ENCODE measurements at places on chromosomes 1 and 21.

GRCh38 chr1:241186716-241187115 lies 170.3 kb downstream of the RGS7 start:
- no peak for DNase-seq

GRCh38 chr1:178196631-178197030 lies 102.7 kb downstream of the RASAL2 start:
- no peak for DNase-seq

DNA sequence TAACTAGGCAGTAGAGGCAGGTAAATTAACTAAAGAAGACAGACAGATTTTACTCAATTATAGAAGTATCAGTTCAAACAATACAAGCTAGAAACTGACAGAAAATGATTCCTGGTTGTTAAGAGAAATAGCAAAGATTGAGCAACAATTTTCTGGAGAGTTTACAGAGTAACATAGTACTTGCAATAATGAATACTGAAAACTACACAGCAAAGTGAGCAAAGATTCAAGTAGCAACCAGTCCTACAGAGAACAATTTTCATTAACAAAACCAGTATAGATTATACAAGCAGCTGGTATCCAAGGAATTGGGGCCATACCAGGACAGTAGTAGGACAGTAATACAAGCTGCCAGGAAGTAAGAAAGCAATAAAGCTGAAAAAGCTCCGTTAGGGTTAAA lies 37.6 kb downstream of the EYA3 start:
- no peak for DNase-seq

GRCh38 chr1:154496383-154496782 lies 5.6 kb upstream of the TDRD10 start:
- DNase-seq: no peak

DNA sequence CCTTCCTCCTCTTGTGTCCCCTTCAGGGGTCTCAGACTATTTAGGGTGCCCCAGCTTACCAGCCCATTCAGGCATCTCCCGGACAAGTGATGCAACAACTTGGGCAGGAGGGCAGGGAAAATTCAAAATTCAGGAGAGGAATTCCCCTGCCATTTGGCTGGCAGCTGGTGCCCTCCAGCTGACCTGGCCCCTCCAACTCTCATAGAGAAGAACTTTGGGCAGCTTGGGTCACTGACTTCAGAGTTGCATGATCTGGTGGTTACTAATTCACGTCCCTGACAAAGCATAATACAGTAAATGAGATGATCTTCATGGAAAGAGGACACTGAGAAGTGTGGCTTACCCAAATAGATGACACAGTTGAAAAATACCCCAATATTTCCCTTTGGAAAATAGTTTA lies at the start of gene FCAMR:
FCAMR (minus strand) TSS at position 15 of the 400 bp plus-strand sequence. CDS start 335 bp downstream, outside the sequence.
- DNase-seq: no peak

DNA sequence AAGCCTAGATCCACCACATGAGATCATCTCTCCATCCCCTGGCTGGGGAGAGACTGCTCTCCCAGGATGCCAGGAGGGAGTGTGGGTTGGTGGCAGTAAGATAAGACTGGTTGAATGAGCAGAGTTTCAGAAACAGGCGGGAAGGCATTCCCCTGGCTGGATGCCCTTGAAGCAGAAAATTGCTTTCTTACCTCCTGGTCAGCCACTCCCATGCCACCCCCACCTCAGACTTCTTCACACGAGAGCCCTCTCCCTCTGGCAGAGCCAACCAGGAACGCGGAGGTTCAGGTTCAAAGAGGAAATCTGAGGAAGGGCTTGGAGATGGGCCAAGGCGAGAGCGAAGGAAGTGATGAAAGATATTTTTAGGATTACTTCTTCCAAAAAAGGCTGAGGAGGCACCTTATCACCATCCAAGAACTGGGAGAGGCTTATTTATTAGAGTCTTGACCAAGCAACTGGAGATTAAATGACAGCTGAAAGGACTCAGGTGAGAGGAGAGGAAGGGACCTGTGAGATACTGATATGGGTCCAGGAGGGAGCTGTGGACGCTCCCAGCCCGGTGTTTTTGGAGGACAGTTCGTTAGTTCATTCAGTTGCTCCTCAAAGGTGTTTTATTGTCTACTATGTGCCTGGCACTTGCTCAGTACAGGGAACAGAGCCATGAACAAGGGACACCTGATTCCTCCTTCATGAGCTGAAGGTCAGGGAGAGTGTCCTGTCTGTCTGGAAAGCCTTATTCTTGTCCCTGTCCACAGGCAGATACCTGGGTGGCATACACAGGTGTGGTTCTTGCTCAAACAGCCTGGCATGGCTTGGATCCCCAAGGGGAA lies 18.9 kb upstream of the SLC26A9 start:
- DNase-seq: no peak

- DNase-seq: no peak
These were observed 45.5 kb downstream of the CACHD1 start for GRCh38 chr1:64515427-64515826.

DNA sequence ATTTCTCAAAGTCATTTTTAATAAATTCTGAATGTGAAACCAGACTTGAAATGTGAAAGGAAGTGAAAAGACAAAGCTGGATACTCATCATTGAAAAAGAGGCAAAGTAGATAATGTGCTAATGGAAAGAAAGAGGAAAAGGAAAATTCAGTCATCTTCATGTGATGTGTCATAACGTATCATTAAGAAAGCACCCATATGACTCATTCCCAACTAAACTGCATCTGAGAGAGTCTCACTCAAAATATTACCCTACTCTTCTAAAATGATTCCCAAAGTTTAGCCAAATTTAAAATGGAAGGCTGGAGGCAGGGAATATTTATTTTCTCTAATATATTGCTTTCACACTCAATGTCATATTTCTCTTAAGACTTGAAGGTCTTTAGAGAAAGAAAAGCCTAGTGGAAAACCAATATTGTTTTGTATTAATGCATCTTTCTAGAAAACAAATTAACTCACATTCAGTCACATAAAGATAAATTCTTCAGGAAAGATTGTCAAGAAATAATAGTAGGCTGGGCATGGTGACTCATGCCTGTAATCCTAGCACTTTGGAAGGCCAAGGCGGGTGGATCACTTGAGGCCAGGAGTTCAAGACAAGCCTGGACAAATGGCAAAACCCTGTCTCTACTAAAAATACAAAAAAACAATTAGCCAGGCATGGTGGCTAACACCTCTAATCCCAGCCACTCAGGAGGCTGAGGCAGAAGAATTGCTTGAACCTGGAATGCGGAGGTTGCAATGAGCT lies 129.9 kb downstream of the SLC30A10 start:
- no peak for DNase-seq

DNA sequence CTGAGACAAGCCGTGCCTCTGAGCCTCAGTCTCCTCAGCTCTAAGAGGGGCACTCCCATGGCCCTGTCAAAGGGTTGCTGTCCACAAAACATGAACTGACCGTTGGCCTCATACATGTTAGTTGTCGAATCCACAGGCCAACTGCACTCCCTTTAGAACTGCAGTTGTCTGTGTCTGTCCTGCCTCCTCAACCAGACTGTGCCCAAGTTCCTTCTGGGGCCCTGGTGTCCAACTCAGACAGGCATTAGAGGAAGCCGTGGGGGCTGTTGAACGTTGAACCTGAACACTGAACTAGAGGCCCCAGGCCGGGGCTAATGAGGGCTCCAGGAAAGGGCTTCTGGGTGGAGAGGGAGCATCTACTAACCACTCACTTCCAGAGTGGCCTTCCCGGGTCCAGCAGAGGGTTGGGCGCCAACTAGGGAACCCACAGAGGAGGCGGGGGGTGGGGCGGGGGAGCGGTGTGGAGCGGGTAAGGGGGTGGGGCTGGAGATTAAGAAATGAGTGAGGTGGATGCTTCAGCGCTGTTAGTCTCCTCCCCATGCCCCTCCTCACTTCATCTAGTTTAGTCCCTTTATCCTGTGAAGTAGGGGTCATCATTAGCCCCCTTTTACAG lies at the start of gene RAB42:
RAB42 (plus strand) TSS at position 558 of the 613 bp plus-strand sequence. CDS start 247 bp downstream, outside the sequence.
- DNase-seq: peak; percentile 24
